ENCODE measurements at places on chromosomes 12 and 14.

DNA sequence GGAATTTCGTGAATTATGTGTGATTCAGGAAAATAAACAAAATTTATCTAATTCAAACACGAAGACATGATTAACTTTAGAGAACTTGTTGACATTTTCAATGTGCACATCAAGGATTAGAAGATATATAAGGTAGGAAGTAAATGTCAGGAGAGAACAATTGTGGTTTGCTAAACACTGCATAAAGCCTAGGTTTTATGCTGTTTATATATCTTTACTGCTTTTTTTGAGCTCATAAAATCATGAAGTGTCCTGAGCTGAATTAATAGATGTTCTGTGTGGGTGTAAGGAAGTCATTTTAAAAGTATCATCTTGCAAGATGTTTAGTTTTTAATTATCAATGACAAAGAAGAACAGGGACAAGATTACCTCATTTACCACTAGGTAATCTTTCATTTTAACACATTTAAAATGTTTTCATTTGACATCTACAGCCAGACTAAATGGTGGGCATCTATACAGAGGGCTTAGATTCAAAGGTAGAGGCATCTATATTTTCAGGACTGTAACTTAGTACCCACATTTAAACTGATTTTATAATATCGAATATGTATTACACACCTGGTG is 382.8 kb downstream of the ADAMTS20 start:
- DNase-seq: no peak

DNA sequence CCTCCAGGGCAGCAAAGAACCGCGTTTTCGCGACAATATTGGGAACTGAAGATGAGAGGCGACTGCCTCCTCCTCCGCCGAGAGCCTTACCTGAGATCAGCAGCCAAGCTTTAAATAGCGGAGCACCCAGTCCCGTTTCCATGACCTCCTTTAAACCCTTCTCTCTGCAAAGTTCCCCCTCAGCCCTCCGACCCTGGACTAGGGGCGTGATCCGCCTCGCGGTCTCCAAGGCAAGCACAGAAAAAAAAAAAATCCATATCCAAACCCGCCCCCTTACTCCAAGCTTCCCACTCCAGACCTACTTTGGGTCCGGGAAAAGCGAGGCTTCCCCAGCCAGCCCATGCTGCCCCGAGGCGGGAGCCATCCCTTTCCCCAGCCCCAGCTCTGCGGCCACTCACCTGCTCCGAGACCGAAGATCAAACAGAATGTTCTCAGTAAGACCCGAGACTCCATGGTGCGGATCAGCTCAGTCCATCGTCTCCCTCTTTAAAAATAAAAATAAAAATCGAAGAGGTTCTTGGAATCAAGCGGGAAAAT is 630 bp downstream of the NELL2 start:
- DNase-seq: peak; percentile 55

GRCh38 chr14:48536318-48536717 is 860.9 kb upstream of the MDGA2 start:
- peak; percentile 0 for DNase-seq

GRCh38 chr12:1608713-1609119 is 14.3 kb upstream of the FBXL14 start:
- DNase-seq: no peak

DNA sequence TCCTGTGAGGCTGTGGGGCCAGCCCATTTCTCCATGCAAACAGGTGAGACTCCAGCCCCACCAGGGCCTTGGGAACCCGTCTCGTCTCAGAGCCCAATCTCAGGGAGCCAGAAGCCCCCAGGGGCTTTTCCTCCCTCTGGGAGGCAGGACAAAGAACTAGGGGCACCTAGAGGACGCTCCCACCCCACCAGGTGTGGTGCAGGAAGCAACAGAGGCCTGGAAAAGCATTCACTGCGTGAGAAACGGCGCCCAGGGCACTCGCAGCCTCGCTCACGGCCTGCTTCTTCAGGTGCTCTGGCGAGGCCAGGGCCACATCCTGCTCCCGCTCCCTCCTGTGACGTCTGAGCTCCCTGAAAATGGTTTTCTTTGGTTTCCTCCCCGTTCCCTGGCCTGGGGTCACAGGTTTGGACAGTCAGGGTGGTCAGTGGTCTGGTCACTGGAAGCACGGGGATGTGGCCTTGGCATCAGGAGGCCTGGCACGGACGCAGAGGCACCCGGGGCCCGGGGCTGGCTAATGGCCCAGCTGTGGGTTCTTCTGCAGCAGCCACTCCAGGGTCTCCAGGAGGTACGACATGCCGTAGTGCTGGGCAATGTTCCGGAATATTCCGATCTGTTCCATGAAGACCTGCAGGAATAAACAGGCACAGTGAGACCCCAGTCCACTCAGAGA is 5.7 kb downstream of the P2RX2 start:
- no peak for DNase-seq

- peak; percentile 83 for DNase-seq
Measured at GRCh38 chr12:3202734-3203446, 125.7 kb downstream of the TSPAN9 start.

GRCh38 chr12:11787933-11788849 is 138.7 kb downstream of the ETV6 start:
- no peak for DNase-seq

GRCh38 chr12:50221228-50222008 is 54.2 kb upstream of the CERS5 start:
- DNase-seq: peak; percentile 71

DNA sequence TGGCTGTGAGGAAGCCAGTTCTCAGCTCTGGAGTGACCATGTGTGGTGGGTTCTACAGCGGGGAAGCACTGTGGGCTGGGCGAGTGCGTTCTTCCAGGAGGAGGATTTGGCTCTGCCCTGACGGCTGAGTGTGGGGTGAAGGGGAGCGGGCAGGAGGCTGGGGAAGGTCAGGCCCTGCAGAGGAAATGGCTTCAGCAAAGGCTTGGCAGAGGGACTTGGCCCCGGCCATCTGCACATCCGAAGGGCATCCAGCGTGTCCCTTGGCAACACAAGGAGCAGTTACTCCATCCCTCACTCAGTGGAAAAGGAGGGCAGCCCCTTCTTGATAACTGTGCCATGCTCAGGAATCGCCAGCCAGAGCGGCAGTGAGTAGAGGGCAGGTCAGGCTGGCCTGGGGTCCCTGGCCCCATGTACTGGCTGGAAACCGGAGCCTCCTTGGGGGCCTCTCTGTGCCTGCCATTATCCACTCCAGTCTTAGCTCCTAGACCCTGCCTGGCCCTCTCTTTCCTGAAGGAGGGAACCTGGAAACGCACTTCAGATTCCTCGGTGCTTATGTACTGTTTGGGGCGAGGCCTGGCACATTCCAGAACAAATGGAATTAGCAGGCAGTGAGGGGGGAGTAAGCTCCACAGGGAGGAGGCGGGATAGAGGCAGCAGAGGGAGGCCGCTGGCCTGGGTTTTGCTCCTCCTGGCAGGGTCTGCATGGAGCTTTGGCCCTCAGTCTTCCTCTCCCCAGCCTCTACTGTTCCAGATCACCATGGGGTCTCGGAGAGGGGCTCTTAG is 133.6 kb upstream of the NCOR2 start:
- no peak for DNase-seq

GRCh38 chr12:108609537-108610335 is 11.9 kb upstream of the TMEM119 start:
- peak; percentile 68 for DNase-seq

DNA sequence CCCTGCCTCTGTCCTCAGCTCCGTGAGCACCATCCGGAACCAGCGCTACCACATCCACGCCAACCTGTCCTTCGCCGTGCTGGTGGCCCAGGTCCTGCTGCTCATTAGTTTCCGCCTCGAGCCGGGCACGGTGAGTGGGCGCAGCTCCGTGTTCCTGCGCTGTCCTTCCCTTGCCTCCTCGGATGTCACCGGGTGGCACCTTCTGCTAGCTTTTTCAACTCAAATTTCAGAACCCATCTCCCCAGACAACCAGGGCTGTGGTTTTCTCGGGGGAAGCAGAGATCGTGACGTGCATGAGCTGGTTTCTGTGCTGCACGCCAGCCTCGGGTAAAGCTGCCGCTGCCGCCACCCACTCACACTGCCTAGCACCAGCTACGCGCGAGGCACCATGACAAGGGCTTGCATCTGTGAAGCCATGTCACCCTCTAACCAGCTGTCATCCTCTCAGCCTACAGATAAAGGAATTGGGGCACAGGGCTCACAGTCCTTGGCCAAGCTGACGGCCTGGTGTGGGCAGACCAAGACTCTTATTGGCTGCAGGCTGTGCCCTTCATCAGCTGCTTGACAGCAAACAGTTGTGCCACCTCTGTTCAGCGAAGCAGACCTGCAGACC is 152.1 kb downstream of the ADGRD1 start:
- DNase-seq: no peak

GRCh38 chr12:6316921-6317692 is 6.6 kb downstream of the PLEKHG6 start:
- no peak for DNase-seq

DNA sequence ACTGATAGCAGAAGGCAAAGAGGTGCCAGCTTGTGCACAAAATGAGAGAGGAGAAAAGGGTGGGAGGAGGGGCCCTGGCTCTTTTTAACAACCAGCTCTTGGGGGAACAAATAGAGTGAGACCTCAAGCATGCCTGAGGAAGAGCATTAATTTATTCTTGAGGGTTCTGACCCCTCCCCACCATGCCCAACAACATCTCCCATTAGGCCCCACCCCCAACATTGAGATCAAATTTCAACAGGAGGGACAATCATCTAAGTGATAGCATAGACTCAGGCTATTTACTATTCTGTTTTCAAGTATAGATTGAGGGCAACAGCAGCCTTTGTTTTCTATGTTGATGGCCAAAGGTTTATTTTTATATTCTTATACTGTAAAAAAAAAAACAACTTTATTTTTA is 59.7 kb downstream of the FUT8 start:
- no peak for DNase-seq

DNA sequence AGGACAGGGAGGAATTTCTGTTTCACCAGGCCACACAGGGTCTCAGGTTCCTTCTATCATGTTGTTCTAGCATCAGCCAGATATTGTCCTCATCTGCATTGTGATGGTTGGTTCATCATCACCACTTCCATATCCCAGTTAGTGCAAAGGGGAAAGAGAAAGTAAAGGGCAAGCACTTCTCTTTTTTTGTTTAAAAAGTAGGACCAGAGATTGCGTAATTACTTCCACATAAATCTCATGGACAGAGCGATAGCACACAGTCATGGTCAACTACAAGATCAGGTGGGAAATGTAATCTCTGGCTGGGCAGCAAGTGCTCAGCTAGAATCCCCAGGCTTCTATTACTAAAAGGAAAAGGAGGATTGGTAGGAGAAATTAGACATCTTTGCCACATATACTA is 155.1 kb downstream of the KIF21A start:
- DNase-seq: no peak

- DNase-seq: no peak
Measured at GRCh38 chr12:21678959-21679358, 21.3 kb upstream of the LDHB start.

GRCh38 chr12:10562306-10562933 is 51.0 kb downstream of the MAGOHB start:
- peak; percentile 20 for DNase-seq

DNA sequence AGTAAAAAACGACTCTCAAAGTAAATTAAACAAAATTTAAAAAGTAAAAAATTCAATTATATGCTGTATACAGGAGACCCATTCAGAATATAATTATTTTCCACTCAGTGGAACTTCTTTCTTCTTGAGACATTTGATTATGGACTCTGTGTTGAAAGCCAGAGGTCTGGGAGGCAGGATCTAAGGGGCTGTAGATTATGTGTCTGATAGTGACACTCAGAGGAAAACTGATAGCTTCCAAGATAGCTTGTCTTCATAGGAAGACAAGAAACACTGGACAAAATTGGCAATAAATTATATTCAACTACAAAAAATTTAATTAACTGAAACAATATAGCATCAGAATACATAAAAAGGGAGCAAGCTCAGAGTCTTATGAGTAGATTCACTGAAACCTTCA is 135.8 kb downstream of the KITLG start:
- no peak for DNase-seq

DNA sequence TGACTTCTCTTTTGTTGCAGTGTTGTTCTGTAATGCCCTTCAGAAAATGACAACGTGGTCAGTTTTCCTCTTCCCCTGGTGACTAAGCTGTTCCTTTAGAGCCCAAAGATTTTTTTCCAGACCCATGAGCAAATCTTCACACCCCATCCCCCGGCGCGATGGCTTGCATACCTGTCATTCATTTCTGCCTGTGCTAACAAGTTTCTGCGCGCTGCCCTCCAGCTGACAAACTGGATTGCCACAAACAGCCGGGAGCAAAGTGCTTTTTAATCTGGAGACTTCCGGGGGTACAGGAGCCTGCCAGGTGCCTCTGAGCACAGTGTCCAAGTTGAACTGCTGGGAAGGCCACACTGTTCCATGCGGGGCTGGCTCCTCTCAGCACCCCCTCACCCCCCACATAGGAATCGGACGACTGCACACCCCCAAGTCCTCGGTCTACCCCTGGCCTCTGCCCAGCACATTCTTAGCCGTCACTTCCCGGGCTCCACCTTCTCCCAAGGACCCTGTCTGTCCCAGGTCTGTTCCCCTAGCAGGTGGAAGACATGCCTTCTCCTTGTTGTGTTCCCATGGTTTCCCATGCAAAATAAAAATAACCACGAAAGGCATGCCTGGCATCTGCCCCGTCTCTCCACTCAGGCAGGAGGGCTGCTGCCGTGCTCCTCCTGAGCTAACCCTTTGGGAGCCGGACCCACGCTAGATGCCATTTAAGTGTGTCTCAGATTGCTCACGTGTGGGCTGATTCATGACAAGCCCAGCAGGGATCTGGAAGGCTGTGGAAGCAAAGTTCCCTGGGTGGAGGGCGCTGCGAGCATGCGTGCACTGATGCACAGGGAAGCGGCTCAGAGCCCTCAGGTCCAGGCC is 14.1 kb downstream of the RILPL1 start:
- no peak for DNase-seq

DNA sequence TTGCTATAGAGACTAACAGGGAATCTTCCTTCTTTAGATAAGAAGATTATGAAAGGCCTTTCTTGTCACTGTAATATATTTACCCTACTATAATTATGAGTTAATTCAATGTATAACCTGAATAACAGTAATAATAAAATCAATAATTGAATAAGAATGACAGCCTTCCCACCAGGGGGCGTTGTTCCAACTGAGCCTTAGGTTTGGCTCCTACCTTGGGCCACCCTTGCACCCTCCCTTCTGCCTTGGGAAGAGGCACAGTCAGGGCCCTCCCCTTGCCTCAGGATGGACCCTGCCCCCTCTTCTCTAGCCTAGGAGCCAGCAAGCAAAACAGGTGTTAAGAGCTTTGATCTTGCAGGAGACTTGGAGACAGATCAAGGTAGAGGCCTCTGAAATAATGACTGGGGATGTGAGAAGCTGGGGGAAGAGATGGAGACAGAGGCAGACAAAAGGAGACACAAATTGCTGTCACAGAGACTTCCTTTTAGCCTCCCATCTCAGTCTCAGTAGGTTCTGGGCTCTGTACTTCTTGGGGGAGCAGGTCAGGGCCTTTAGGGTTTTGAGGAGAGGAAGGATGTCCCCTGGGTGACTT is 40.1 kb upstream of the CISTR start:
- DNase-seq: no peak

DNA sequence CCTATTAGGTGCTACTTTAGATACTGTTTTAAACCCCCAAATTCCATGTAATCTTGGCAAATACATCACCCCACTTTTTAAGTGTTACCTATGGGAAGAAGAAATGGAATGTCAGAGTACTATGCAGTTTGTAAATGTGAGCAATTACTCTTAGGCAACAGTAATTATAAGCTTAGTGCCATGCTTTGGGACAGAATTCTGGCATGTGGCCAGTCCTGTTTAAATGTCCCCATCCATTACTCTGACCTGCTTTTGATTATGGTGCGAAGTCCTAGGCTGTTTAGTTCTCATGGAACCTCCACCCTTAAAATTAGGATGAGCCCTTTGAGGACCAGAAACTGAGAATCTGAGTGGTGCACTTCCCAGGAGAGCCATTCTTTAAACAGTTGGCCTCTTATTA is 321.4 kb upstream of the RGS6 start:
- DNase-seq: no peak

Measured in SK-N-SH (cell line).